ENCODE measurements at places on chromosomes 3 and 15.

GRCh38 chr15:56948000-56948763 lies 29.7 kb downstream of the TCF12 start:
- no peak for DNase-seq

GRCh38 chr15:26838742-26839460 lies 28.0 kb upstream of the GABRA5 start:
- no peak for DNase-seq

DNA sequence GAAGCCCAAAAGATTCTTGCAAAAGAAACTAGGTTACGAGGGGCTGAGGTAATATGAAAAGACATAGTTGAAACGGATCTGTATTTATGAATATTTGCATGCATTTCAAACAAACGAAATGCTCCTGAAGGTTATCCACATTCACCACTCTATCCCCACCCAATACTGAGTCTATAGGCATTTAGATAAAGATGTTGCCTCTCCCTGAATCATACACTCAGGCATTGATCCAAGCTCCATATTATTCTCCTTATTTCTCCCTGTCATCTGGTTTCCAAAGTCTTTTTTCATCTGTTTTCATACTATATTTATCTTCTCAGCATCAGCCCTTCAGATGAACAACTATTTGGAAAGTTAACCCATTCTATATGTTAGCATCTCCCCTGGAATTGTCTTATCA lies 492.5 kb upstream of the TGFBR2 start:
- no peak for DNase-seq

DNA sequence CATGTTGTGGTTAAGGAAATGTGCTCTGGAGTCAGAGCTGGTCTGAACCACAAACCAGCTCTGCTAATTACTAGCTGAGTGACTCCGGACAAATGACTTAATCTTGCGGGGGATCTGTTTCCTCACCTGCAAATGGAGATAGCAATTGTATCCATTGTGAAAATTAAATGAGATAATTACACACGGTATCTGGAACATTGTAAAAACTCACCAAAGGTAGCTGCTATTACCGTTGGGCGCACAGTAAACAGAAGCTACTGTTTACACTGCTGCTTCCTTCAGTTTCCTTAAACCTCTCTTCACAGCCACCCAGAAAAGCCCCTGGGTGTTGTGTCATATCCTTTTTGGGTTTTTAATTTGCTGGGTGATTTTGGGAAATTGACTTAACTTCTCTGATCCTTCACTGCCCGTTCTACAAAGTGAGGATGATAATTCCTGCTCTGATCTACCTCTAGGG lies 107.8 kb downstream of the MEGF11 start:
- no peak for DNase-seq

DNA sequence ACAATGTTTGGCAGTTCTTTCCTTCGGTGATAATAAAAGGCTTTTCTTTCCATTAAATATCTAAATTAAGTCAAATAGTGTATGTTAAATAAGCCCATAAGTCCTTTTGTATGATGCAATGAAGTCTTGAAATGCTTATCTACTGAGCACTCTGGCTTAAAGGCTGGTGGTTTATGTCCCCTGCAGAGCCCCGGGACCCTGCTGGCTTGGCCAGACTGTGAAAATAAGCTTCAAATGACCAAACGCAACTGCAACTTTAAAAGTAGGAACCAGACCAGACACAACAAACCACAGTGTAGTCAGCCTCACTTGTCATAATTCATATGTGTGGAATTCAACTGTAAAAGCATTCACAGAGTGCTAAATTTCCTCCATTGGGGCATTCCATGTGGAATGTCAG lies 72.5 kb downstream of the FOXP1 start:
- DNase-seq, result no peak

- no peak for DNase-seq
These were observed 64.2 kb upstream of the FNDC3B start for GRCh38 chr3:171974986-171975837.

GRCh38 chr15:26438316-26438715 lies 334.6 kb downstream of the GABRB3 start:
- DNase-seq, result no peak

All from NCI-H446 treated with DMSO at 0.1 percent for 48 hours (cell line).